Left hindlimb (tissue), 1 donor: ENCODE measurements at places on chromosomes 2 and 18.

GRCh38 chr2:144383571-144384100, 136.3 kb downstream of the ZEB2 start:
- no peak for DNase-seq

DNA sequence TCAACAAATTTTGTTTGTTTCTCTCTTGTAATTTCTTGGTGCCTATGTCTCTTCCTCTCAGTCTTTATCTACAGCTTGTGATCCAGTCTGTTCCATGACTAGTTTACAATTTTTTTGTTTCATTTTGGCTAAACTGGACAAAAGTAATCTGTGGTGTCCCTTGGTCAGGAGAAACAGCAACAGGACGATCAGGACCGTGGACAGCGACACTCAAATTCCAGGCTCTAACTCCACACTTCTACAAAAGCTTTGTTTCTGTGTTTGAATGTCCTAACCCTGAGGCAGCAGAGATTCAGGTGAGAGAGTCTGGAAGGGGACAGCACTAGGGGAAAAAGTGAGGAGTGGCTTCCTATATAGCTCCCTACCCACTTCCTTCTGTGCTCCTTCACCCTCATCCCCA, 593.3 kb upstream of the FANCL start:
- peak; percentile 39 for DNase-seq

DNA sequence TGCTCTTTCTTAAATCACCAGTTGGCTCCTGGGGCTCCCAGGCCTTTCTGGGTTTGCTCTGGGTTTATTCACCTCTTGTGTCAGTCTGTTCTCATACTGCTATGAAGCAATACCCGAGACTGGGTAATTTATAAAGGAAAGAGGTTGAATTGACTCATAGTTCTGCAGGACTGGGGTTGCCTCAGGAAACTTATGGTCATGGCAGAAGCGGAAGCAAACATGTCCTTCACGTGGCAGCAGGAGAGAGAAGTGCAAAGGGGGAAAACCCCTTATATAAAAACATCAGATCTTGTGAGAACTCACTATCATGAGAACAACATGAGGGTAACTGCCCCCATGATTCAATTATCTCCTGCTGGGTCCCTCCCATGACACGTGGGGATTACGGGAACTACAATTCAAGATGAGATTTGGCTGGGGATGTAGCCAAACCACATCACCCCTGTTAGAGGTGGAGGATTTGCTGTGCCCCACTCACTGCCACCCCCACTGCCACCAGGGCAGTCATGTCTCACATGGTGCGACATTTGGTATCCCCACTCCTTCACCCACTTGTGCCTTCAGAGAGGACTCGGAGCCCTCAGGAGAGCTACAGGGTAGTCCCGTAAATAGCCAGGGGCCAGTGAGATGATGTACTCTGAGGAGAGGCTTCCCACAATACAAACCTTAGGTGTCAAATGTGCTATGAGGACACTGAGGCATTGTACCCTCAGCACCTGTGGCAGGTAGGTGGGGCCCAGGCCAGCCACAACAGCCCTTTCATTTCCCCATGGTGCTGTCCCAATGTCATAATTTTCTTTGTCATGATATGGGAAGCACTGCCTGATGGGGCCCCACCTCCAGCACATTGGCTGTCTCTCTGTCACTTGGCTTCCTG, 35.7 kb downstream of the CDC42EP3 start:
- DNase-seq, result no peak

DNA sequence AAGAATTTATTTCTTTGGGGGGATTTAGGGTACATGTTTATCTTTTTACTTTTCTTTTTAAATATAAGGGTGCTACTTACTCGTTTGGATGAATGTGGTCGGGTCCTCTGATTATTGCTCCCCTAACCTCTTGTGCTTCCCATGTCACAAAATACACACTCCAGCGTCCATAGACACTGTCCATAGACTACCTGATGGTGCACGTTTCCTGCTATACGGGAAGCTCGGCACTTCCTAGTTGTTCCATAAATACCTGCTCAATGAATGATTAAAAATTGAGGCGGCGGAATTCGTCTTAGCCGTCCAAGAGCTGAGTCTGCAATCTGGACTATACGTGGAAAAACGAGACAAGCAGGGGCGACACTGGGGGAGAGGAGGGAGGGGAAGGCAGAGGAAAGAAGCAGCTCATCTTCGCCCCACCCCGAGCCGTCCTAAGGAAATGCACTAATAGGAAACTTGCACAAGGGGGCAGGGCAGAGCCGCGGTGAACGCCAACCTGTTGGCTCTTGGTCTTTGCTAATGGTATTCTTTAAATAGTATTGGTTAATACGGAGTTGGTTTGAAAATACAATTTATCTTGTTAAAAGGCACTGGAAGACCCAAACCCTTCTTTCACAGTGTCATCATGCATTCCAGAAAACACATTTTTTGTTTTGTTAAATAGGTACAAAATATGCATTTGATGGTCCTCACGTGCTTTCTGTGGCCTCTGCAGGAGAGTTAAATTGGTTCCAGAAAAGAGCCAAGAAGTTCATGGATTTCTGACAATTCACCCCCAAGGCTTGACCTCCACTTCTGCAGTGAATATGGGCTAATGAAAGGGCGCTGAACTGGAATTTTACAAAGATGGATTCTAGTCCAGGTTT, 73.0 kb upstream of the KCTD1 start:
- no peak for DNase-seq

GRCh38 chr2:71891719-71892422, 255.8 kb downstream of the CYP26B1 start:
- DNase-seq, result no peak

- DNase-seq, result no peak
These were observed 217.6 kb upstream of the THUMPD2 start for GRCh38 chr2:39996653-39997080.
